ENCODE measurements at places on chromosomes 11 and 22.
A peak's percentile ranks its signal among the peaks of the same experiment; 100 is the strongest.

DNA sequence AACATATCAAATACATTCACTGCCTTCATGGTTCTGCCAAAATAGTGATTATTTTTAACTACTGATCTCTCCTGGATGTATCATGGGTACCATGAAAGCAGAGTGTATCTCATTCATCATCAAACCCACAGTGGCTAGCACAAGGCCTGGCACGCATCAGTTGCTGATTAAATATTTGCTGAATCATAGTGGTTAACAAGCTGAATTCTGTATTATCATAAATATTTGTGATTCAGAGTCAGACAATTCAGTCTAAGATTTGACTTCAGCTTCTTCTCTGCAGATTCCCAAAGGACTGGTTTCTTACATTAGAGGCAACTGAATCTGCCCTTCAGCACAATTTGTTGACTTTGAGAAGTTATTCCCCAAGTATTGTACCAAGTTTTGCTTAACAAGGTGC is 715.8 kb upstream of the LRRC4C start:
- peak; percentile 92 for DNase-seq

DNA sequence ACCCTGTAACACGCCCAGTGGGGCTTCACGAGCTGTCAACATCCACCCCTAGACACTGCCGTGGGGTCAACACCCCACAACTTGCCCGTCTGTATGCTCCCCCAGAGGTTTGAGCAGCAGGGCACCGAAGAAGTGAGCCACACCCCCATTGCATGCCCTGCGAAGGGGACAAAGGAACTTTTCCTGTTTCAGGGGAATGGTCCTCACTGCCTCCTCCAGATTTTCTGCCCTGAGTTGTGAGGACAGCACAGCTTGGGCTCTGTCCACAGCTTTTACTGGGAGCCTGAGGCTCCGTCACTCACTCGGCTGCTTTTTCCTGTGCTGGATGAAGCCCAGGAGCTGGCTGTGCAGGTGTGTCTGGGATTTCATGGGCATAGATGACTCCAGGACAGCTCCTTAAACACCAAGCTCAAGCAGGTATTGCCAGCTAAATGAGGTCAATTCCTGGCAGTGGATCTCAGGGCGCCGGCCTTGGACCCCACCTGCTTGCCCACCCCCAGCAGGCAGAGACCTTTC is 40.2 kb upstream of the CCDC188 start:
- DNase-seq = no peak

- DNase-seq = no peak
Observed at GRCh38 chr11:8039530-8040260, 41.3 kb upstream of the TUB start.

GRCh38 chr22:46077669-46078099 is 72.6 kb upstream of the PPARA start:
- peak; percentile 60 for DNase-seq

DNA sequence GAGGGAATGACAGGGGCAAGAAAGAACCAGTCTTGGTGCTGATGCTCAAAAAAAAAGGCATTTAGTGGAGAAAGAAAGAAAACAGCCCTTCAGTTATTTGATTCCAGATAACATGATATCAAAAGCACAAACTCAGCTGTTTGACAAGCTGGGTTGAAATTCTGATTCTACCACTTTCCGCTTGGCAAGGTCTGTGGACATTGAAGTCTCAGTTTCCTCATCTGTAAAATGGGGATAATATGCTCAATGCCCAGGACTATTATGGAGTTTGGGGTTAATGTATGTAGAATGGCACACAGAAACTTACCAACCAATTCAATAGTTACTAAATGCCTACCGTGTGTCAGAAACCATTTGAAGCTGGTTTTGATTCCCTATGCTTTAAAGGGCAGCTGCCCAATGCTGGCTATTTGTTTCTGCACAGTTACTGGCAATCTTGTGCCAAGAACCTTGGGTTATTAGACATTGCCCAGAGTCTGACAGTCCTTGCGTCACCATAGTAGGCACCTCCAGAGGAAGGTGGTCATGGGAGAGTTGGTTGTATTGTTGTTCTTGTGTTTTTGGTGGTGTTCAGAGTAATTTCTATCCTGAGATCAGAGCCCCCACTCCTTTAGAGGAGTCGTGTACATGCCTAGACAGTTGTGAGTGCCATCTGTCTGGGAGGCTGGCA is 19.5 kb downstream of the ELF5 start:
- DNase-seq = no peak

- no peak for DNase-seq
Observed at GRCh38 chr11:13221722-13222121, 55.9 kb upstream of the BMAL1 start.

DNA sequence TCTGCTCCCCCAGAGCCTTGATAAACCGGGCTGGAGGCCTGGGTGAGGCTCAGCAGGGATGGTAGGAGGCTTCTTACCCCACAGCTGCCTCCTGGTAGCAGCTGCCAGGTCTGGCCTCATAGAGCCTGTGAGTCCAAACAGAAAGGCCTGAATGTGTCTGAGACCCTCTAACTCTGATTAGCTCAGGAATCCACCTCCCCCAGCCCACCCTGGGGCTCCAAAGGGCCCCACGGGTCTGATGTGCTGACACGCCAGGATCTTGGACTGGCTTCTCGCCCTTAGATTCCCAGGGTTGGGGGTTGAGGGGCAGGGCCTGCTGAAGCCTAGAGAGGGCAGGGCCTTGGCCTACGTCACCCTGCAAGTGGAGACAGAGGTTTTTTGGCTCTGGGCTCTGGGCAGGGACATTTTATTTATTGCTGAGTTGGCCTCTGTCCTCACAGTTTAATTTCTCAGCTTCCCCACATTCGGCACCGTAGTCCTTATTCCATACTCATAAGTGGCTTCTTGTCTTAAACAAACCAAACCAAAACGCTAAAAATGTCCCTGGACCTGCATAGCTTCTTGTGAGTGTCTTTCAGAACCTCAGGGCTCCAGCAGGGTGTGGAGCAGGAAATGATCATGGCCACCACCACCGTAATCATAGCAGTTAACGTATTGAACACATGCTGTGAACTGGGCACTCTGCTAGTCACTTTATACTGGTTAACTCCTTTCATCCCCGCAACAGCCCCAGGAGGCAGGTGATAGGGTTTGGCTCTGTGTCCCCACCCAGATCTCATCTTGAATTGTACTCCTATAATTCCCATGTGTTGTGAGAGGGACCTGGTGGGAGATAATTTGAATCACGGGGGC is 25.1 kb downstream of the KIAA1671 start:
- no peak for DNase-seq

GRCh38 chr11:84564180-84564866 is 1062.8 kb downstream of the DLG2 start:
- DNase-seq = peak; percentile 41

GRCh38 chr11:499201-500076 is 7.6 kb downstream of the RNH1 start:
- DNase-seq = no peak

GRCh38 chr11:120030411-120030810 is 107.5 kb downstream of the TRIM29 start:
- DNase-seq = no peak

GRCh38 chr11:35566181-35566580 is 40.8 kb upstream of the PAMR1 start:
- no peak for DNase-seq

DNA sequence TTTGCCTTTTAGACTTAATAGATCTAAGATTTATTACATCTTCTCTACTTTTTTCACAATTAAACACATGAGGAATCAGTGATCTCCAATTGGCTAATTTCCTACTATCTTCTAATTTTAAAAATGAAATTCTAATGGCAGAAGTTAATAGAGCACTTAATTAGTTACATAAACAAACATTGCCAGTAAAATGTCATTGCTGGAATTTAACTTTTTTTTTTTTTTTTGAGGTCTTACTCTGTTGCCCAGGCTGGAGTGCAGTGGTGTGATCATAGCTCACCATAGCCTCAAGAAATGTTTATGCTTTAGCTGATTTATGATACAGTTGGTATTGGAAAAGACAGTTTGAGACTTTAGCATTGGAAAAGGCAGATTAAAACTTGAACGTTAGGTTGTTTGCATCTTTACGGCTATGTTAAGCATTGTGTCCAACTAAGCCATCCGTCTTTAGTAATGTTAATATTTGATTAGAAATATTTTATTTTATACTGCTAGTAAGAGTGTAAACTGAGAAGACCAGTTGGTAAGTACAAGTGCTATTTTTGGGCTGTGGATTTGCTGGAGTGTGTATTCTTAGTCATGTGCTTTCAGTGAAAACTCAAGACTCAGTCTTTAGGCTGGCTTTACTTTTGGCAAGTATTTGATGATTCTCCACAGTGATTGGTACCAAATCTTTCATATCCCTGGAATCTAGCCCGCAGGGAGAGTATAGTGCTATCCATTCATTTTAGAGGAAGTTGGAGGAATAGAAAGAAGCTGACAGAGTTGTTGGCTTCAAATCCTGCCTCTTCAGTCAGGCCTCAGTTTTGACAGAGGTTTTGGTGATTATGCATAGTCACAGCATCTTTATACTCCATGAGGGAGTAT is 4.5 kb downstream of the ANO5 start:
- DNase-seq = no peak

GRCh38 chr11:72524711-72525110 is 90.4 kb upstream of the CLPB start:
- peak; percentile 46 for DNase-seq

- peak; percentile 9 for DNase-seq
Observed at GRCh38 chr11:104333977-104334376, 170.0 kb upstream of the PDGFD start.

GRCh38 chr22:47805394-47805935 is 1043.0 kb downstream of the TBC1D22A start:
- no peak for DNase-seq

DNA sequence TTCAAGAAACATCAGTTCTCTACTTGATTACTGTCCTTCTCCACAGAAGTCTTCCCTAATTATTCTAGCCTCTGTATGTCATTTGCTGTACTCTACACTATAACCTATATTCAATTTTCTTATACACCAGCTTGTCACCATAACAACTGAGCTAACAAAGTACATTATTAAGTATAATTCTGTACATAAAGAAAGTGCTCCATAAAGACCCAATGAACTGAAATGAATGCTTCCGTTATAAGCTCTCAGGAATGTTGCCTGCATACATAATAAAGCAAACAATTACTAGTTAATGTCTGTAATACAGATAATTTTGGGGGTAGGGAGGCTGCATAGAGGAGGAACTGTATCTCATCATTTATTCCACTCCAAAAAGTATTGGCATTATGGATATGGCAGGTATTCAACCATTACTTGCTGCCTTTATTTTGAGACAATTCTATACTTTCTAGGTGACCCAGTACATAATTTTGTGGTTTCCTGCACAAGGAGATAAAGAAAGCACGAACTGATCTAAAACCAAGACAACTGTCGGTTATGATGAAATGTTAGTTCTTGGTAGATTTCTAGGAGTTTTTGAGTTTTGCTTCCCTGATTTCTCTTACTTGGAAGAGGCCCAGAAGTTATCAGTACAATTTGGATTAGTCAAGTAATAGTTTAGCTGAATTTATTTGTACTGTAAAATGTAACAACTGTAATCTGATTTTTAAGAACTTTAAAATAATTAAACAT is 202.5 kb downstream of the SBF2 start:
- DNase-seq = no peak

- DNase-seq = peak; percentile 87
Observed at GRCh38 chr22:21044931-21045584, 688 bp upstream of the LRRC74B start.

GRCh38 chr11:105690467-105690866 is 80.6 kb downstream of the GRIA4 start:
- DNase-seq = no peak

- peak; percentile 42 for DNase-seq
Observed at GRCh38 chr22:43136255-43136654, 6.9 kb downstream of the MCAT start.

- DNase-seq = no peak
Observed at GRCh38 chr11:73652046-73652730, 5.8 kb downstream of the PLEKHB1 start.

DNA sequence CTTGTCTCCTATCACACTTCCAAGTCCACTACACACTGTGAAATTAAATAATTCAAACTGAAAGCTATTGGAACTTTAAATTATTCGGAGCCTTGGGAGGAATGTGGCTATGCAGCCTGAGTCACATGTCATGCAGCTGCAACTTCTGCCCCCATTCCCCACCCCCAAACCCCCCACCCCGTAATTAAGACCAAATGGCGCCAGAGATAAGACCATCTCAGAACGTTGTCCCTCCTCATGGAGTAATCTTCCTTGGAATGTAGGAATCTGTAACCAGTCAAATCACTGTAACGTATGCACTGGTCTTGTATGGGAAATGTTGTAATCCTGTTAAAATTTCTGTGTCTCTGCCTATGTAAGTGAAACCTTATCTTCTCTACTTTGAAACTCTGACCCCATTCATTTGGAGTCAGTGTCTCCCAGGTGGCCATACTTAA is 37.0 kb downstream of the GAB2 start:
- DNase-seq = peak; percentile 85

DNA sequence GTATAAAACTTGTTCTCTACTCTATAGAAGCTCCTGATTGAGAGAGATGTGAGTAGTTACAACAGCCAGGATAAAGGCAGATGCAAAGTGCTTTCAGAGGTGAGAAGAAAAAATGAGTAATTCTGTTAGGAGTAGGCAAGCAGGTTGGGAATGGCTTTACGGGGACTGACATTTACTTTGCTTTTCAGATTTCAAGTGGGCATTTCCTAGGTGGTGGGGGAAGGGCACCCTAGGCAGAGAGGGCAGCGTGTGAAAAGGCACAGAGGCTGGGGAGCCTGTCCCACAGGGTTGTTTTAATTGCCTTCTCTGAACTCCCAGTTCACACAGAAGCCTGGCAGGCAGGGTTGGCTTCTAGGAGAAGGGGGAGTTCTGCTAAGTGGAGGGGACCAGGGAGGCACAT is 106.5 kb downstream of the NAV2 start:
- DNase-seq = no peak

DNA sequence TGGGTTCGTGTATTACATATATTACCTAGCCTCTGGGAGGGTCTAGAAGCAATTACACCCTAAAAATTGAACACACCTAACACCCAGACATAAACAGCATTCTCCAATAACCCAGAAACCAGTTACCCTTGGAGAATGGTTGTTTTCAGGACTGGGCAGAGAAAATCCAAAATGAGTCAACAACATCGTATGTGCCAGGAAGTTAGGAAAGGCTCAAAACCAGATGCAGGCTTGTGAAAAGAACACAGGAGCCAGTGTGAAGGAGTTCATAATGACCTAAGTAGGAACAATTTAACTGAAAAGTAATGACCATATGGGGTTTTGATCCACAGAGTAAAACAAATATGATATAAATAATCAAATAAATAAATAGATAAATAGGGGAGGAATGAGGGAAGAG is 5.1 kb upstream of the CLPB start:
- DNase-seq = peak; percentile 52
